ENCODE measurements at places on chromosomes 2 and 18.

DNA sequence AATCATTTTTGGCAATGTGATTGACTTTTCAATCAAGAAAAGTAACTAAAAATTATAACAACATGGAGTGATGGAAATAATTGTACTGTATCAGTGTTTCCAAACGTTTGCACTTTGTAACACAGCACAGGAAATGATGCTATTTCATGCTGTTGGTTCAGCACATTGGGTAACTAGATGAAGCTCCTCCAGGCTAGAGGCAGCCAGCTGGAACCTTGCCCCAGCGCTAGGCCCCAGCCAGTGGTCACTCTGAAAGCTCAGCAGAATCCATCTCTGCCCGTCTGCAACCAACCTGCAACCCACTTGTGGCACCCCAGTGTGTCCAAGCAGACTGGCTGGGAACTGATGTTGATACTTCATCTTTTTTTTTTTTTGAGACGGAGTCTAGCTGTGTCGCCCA lies 15.3 kb downstream of the UNC50 start:
- peak; percentile 80 for DNase-seq

DNA sequence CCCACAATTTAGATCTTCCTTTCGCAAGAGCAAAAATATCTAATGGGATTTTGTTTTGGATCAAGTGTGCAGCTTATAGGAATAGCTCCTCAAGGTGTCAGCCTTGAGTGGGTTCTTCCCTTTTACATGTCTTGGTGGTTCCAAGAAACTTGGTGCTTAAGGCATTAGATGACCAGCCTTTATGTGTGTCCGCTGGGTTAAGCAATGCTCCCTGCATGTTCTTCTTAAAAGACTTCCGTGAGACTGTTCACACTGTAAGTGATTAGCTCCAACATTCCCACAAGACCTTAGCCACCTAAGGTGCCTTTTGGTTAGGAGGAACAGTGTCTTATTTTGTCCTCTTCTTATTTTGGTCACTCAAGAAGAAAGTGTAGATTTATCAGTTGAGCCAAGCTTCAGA lies 44.3 kb upstream of the GPR39 start:
- DNase-seq = no peak

GRCh38 chr2:47357483-47357882 lies 45.5 kb upstream of the MSH2 start:
- no peak for DNase-seq

- no peak for DNase-seq
Measured at GRCh38 chr2:144559242-144559641, 39.3 kb upstream of the ZEB2 start.

DNA sequence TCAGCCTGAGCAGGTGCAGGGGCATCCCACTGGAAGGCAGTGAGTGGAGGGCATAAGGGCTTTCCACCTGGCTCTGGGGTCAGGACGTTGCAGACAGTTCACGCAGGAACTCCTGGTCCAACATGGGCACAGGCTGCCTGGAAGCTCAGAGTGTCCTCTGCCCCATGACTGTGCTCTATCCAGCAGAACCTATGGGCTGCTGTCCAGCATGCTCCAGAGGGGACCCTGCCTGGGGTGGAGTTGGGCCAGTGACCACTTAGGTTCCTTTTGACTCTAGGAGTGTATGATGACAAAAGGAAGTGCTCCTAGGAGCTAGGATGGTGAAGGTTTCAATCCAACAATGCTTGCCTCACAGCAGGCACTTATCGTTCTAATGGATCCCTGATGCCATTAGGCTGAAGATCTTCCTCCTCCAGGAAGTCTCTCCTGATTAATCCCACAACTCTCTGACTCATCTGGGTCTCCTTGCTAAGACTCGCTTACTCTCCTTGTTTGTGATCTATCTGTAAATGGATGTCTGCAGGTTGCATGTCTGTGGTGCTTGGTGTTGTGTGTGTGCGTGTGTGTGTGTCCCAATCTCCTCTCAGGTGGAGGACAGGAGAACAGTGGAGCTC lies 224.0 kb downstream of the CELF4 start:
- DNase-seq = no peak

DNA sequence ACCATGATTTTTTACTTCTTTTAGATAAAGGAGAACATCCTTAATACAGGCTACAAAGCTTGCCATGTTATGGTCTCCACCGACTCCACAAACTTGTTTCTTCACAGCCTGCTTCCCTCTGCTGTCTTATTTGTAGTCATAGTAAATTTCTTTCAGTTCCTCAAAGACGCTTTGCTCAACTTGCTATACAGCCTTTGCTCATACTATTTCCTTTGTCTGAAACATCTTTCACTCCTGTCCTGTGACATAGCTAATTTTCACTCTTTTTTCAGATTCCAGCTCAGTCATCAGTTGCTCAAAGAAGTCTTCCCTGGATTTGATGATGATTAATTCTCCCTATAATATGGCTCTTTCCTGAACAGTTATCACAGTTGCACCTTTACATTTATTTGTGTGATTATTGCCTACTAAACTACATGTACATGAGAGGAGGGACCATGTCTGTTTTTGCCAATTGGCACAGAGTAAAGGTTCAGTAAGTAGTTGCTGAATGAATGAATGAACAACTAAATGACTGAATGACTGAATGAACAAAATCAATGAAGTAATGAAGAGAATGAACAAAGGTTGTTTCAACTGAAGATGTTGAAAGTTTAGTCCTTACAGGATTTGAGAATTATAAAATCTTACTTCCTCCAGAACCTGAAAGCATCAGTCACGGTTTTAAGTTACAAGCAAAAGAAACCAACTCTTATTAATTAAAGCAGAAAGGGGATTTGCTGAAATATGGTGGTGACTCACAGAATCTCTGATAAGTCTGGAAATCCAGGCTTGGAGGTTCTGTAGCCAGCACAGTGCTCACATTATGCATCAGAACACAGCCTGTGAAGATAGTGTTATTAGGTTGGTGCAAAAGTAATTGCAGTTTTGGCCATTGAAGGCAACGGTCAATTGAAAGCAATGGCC lies 186.4 kb upstream of the FAM98A start:
- no peak for DNase-seq

DNA sequence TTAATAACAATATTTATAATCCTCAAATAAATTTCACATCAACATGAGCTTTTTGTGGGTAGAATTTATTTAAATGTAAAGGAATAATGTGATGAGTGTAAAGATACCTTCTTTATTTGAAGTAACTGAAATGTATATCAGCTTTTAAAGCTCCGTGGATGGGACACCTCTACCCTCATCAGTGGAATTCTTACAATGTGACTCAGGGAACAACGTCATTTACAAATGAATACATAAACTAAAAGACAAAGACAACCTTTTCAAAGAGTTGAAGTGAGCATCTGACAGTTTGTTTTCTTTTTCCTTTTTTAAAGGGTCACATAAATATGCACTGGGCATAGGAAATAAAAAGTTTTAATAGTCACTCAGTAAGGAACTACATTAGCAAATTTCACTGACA lies 1127.0 kb upstream of the CRIM1 start:
- DNase-seq = no peak

DNA sequence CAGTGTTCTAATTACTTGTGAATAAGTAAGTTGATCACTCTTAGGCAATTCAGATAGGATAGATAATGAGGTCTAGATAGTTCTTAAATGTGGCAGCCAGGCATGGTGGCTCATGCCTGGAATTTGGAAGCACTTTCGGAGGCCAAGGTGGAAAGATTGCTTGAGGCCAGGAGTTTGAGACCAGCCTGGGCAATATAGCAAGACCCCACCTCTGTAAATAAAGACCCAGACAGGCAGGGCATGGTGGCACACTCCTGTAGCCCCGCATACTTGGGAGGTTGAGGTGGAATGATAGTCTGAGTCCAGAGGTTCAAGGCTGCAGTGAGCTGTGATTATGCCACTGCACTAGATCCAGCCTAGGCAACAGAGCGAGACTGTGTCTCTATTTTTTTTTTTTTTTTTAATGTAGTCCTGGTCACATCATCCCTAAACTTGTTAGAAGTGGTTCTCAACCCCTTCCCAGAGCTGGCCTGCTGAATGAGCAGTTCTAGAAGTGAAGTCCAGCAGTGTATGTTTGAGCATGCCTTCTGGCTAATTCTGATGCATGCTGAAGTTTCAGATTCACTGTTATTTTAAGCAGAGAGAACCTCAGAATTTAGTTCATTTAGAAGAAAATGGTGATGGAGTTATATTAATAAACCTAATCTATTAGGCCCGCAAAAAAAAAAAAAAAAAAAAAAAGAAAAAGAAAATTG lies 306.2 kb downstream of the PRKCE start:
- no peak for DNase-seq

GRCh38 chr2:80429251-80429650 lies 124.7 kb upstream of the LRRTM1 start:
- no peak for DNase-seq
